ENCODE measurements at places on chromosomes 7 and 10.

DNA sequence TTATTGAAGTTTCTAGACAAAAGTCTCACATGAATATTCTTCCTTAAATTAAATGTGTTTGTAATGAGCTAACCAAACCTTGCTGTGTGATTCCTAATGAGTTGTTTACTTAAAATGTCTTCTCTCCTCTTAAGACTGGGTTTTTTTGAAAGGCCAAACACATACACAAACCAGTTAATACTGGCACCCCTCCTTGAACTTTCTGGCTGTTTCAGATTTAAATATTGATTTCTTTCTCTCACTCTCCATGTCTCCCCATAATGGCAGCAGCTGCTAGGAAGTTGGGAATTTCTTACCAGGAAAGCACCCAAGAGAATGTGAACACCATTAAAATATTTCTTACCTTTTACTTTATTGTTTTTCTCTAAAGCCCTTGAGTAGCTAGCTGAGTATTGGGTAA is 11.4 kb upstream of the PTN start:
- no peaks in the 10 kb centered on the region for H3K27me3 ChIP-seq
- no peak for DNase-seq
- H3K36me3 ChIP-seq, result no peaks in the 10 kb centered on the region
- H3K4me1 ChIP-seq, result no peaks in the 10 kb centered on the region

DNA sequence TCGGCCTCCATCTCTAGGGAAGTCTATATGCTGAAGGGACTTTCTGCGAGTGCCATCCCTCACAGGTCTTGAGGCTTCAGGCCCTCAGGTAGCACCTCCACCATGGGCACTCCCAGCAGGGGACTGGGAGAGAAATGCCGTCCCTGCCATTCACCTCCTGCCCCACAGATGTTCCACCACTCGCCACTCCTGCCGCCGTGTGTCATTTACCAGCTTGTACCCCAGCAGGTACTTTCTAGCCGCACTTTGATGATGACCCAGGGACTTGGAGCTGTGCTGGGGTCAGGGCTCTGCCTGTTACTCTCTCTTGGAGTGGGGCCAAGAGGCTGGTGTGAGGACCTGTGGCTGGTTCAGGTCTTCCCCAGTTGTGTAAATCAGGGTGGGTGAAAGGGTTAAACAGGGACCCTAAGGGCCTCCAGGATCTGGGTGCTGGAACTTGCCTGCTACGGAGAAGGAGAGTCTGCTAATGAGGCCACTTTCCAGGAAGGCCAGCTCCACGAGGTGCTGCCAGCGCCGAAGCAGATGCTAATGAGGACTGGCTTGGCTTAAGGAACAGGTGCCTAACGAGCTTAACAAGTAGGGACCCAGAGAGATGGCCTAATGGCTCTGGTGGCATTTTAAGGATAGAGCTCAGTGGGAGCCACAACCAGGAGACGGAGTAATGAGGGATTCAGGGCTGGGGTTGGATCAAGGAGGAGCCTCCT is 32.4 kb downstream of the CRHR2 start:
- H3K27ac ChIP-seq, result no peak overlapping the region
- H3K4me1 ChIP-seq, result no peaks in the 10 kb centered on the region
- no peak for DNase-seq
- no peaks in the 10 kb centered on the region for H3K27me3 ChIP-seq

- no peak overlapping the region for H3K27ac ChIP-seq
- H3K4me1 ChIP-seq, result no peaks in the 10 kb centered on the region
- DNase-seq, result no peak
- H3K36me3 ChIP-seq, result no peaks in the 10 kb centered on the region
- no peaks in the 10 kb centered on the region for H3K27me3 ChIP-seq
These were observed 30.0 kb upstream of the PTN start for GRCh38 chr7:137373507-137373906.

GRCh38 chr7:15582773-15583172 is 21.0 kb upstream of the AGMO start:
- no peaks in the 10 kb centered on the region for H3K27me3 ChIP-seq
- no peaks in the 10 kb centered on the region for H3K4me1 ChIP-seq
- no peak for DNase-seq
- no peaks in the 10 kb centered on the region for H3K36me3 ChIP-seq

DNA sequence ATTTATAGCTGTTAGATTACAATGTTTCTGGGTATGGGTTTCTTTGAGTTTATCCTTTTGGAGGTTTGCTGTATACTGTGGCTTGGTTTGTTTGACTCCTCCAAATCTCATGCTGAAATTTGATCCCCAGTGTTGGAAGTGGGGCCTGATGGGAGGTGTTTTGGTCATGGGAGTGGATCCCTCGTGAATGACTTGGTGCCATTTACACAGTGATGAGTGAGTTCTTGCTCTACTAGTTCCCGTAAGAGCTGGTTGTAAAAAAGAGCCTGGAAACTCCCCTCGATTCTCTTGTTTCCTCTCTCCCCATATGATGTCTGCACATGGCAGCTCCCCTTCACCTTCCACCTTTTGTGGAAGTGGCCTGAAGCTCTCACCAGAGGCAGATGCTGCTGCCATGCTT is 324.1 kb downstream of the C7orf25 start:
- no peaks in the 10 kb centered on the region for H3K36me3 ChIP-seq
- H3K4me1 ChIP-seq, result no peaks in the 10 kb centered on the region
- H3K27me3 ChIP-seq, result no peaks in the 10 kb centered on the region
- DNase-seq, result no peak

DNA sequence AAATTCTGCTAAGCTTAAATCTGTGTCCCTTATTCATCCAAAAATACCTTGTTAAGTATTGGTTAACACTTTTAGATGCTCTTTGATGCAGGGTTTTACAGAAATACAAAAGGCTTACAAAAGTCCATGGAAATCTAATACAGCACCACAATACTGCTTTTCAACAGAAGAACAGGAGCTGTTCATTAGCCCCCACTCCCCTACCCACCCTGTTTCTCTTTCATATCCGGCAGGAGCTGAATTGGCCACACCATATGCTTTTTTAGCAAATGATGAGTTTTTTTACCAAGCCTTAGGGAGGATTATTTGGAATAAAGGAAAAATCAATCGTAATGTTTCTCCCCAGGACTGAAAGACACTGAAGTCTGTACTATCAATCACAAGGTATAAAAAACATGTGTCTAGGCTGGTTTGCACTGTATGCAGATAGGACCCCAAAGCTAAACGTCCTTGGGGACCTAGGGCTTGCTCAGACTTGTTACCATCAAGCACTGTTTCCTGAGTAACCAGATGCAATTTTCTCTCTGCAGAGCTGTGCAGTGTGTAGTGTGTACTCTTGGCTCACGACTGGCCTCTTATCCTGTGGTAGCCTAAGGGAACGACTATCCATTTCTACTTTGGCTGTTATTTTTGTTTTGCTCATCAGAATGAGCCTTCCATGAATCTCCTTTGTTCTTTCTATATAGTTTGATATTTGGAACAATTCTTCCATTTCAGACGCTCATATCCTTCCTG is 143.3 kb upstream of the LRGUK start:
- H3K4me1 ChIP-seq, result no peaks in the 10 kb centered on the region
- H3K27me3 ChIP-seq, result no peaks in the 10 kb centered on the region
- DNase-seq, result no peak
- H3K36me3 ChIP-seq, result no peaks in the 10 kb centered on the region
- H3K4me3 ChIP-seq, result no peak overlapping the region
- no peak overlapping the region for H3K27ac ChIP-seq

DNA sequence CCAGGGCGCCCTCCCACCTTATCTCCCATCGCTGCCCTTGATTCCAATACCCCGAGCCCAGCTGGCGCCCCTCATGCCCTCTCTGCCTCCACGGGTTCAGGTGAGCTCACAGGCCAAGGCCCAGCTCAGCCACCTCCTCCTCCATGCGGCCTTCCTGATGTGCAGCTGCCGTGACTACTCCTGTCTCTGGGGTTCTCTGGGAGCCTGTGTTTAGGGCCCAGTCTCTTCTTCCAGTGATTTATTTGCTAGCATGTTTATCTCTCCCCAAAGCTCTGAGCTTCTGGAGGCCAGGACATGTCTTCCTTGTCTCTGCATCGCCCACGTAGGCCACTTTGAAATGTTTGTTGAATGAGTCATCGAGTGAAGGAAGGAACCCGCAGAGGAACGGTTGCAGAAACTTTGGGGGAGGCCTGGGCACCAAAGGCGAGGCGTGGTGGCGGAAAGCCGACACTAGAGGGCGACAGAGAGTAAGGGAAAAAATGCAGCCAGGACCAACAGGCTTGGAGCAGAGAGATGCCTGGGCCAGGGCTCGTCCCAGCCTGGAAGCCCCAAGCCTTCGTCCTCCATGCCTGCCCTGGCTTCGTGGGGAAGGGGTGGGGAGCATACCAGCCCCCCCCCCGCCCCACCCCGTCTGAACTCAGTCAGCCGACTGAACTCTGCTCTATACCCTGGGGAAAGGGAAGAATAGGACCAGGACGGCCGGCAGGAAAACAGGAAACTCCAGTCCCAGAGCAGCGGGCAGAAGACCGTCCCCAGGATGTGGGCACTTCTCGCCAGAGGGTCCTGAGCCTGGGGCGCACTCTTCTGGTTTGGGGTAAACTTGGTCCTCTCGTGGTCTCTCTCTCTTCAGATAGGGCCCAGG is 10.9 kb upstream of the HSPB1 start:
- H3K27ac ChIP-seq, result peak overlapping the region; percentile 100
- peaks cover 40% of the 10 kb centered on the region for H3K4me1 ChIP-seq
- DNase-seq, result peak; percentile 91
- H3K4me3 ChIP-seq, result peak overlapping the region; percentile 42
- H3K27me3 ChIP-seq, result no peaks in the 10 kb centered on the region

DNA sequence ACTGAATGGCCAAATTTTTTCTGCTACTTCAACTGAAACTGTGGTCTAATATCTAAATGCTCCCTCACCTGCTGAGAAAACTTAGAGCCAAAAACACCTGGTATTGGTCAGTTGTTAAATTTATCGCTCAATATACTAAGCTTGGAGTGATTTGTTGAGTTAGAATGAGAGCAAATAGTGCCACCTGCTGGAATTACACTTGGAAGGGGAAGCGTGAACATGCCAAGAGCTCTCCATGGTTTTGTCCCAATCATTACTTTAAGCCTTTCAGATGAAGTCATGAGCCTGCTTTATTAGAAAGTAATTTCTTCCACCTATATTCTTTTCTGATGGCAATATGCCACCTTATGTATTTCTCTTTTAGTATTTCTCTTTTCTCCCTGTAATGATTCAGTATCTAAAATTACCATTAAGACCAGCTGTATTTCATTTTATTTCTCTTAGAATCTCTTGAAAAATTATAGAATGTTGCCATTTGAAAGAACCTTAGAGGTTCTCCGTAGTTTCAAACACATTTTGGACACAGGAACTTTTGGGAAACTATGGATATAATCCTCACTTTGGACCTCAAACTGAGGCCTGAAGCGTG is 447.8 kb upstream of the C7orf33 start:
- DNase-seq, result no peak
- no peak overlapping the region for H3K27ac ChIP-seq
- H3K4me1 ChIP-seq, result no peaks in the 10 kb centered on the region
- H3K4me3 ChIP-seq, result no peak overlapping the region

DNA sequence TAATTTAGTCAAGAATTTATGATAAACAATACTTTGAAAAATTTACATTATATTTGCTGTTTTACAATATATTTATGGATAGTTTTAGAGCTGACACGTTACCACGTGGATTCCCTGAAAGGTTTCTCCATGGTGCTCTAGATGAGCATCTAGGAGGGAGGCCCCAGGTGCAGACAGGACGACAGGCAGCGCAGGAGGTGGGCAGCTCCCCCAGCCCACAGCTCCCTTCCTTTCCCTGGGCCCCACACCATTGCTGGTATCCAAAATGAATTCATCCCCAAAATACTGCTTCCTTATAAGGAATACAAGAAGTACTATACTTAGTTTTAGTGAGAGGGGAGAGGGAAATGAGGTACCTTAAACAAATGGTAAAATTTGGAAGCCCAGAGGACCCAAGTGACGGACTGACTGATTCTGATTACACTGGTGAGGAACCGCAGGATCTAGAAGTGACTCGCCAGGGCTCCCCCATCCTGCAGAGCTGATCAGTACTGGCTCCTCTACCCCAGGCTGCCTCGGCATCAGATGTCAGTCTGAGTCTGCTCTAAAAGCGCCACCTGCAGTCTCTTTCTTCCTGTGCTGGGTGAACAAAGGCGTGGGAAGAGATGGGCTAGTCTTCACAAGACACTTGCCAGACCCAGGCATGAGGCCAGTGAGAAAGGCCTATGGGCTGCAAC is 89.2 kb downstream of the DLG5 start:
- H3K4me1 ChIP-seq, result peaks cover 7% of the 10 kb centered on the region
- H3K27ac ChIP-seq, result peak overlapping the region; percentile 19
- no peak overlapping the region for H3K4me3 ChIP-seq
- H3K36me3 ChIP-seq, result peaks cover 76% of the 10 kb centered on the region
- H3K27me3 ChIP-seq, result no peaks in the 10 kb centered on the region
- DNase-seq, result no peak

- H3K27ac ChIP-seq, result peak overlapping the region; percentile 38
- H3K36me3 ChIP-seq, result no peaks in the 10 kb centered on the region
- H3K4me3 ChIP-seq, result no peak overlapping the region
- DNase-seq, result no peak
- H3K4me1 ChIP-seq, result peaks cover 2% of the 10 kb centered on the region
These were observed 44.7 kb downstream of the KLF6 start for GRCh38 chr10:3740157-3740871.

DNA sequence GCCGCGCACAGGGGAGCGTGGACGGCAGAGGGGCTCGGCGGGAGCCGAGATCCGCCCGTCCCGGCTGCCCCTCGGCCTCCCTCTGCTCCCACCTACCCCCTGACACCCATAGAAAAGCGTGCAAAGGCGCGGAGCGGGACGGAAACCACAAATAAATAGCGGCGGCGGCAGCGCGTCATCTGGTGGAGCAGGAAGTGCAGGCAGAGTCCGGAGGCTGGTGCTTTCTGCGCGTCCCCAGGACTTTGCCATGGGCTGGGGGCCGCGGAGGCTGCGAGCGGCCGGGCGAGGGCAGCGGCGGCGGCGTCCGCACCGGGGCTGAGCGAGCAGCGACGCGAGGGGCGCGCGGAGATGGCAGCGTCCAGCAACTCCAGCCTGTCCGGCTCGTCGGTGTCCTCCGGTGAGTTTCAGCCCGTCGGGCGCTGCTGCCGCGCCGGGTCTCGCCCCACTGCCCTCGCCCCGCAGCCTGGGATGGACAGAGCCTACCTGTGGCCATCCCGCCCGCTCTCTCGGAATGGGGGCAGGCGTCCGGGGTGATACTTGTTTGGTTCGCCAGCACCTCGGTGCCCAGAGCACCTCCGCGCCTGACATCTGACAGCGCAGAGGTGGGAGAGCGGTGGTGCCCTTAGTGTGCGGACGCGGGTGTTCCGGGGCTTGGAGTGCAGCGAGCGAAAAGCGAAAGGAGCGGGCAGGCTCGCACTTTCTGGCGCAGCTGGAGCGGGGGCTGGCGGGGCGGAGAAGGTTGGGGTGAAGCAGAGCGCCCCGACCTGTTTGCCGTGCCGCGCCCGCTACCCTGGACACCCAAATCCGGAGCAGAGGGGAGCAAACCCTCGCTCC is at the start of gene CHN2:
TSS of gene CHN2 (plus strand) at position 182 of the 834 bp plus-strand sequence.
- H3K4me1 ChIP-seq, result no peaks in the 10 kb centered on the region
- no peak for DNase-seq
- H3K27me3 ChIP-seq, result no peaks in the 10 kb centered on the region
- H3K4me3 ChIP-seq, result peak within 1 kb of the TSS; percentile 71

Measured in gastrocnemius medialis (tissue), 4 donors.